Epithelial cell of proximal tubule (primary cell): ENCODE measurements at places on chromosomes 7 and 10. TPM values are rescaled to one million over a fixed set of nuclear protein-coding genes. Genes with fewer than 3 reads are reported as not detected.

GRCh38 chr10:62467527-62467926 is 93.4 kb downstream of the ZNF365 start:
- no peak for DNase-seq

GRCh38 chr7:15485998-15486397 is 75.8 kb downstream of the AGMO start:
- DNase-seq: no peak

- DNase-seq: no peak
Measured at GRCh38 chr10:99555825-99556523, 23.2 kb downstream of the NKX2-3 start.

- no peak for DNase-seq
Measured at GRCh38 chr10:11082526-11082925, 64.9 kb downstream of the CELF2 start.

- peak; percentile 59 for DNase-seq
Measured at GRCh38 chr7:123979876-123980275, 53.0 kb downstream of the TMEM229A start.

GRCh38 chr7:10973942-10974911 is 555 bp downstream of the PHF14 start:
- DNase-seq: no peak

- DNase-seq: no peak
Measured at GRCh38 chr7:52925332-52925731, 110.1 kb upstream of the POM121L12 start.

DNA sequence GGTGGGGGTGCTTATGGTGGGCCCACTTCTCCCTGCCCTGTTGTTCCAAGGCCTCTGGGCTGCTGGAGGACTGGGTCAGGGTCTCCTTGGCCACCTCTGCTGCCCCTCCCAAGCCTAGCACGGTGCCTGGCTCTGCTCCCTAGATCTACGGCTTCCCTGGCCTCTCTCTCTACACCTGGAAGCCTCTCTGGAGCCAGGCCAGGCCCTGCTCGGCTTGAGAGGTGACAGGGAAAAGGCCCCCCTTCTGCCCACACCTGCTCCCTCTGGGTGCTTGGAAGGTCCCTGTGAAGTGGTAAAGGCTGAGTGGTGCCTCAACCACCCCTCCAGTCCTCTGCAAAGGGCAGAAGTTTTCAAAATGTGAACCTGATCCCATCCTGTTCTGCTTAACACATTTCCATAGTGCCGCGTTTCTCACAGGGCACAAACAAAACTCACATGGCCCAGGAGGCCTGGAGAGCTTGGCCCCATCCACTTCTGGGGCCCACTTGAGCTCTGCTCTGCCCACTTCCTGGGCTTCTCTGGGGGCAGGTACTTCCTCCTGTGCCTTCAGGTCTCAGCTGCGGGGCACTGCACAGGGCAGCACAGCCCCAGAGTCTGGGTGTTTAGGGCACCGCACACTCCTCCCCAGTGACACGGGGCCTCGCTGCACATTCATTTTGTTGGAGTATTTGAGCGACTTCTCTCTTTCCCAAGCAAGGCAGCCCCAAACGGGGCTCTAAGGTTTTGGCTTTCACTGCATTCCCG is 169.9 kb downstream of the PIP4K2A start:
- no peak for DNase-seq

GRCh38 chr7:98286093-98286539 is 4.6 kb downstream of the BRI3 start:
- no peak for DNase-seq

- DNase-seq: no peak
Measured at GRCh38 chr7:95693551-95694333, 78.6 kb upstream of the DYNC1I1 start.

DNA sequence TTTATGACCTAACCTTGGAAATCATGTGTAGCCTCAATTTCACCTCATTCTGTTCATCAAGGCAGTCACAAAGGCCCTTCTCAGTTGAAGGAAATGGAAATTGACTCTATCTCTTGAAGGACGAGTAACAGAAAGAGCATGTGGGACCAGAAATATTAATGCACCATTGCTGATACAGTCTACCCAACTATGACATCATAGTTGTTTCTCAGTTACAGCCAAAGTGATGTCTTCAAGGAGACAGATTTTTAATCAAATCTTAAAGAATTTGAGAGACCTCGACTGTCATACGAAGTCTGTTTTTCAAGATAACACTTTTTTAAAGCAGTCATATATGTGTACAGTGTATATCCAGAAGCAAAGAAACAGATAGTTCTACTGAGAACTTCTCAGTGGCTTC is 335.7 kb upstream of the PHF14 start:
- DNase-seq: no peak

DNA sequence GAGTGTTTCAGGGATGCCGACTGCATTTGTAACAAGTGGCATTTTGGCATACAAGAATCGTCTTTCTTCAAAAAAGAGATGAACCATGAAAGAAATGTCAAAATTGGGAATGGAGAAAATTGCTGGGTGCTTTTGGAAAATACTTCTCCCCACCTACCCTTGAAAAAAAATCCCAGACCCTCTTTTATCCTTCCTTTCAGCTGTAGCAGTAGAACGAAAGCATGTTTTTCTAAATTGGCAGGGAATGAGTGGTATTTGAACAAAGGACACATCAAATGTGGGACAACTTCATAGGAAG is 187.5 kb downstream of the NRP1 start:
- DNase-seq: no peak

DNA sequence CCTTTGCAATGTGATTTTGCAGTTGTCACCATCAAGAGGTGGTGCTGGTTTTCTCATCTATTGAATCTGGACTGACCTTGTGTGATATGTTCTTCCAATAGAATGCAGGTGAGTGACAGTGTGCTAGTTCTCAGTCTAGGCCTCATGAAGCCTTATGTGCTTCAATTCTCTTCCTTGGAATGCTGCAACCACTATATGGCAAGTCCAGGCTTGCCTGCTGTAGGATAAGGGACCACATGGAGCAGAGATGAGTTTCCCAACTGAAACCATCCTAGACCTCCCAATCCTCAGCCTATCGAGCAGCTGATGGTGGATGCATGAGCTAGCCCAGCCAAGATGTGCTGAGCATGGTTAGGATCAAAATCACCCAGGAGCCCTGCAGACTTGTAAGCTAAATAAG is 32.6 kb upstream of the ARHGAP21 start:
- no peak for DNase-seq

DNA sequence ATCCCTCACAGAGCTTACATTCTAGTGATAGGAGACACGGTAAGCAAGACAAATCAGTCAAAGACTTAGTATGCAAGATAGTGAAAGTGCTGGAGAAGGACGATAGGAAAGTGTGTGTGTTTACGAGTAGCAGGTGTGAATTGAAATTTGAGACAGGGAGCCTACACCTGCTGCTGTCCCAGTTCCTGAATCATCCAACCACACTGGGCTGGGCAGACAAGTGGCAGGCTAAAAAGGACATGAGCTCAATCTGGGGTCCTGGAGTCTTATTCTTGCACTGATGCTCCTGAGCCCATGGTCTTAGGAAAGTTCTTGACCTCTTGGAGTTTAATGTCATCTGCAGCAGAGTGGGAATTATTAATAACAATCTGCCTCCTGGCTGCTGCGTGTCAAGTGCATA is 16.2 kb downstream of the RBP3 start:
- no peak for DNase-seq

- DNase-seq: no peak
Measured at GRCh38 chr10:22002591-22003176, 846 bp downstream of the DNAJC1 start.

DNA sequence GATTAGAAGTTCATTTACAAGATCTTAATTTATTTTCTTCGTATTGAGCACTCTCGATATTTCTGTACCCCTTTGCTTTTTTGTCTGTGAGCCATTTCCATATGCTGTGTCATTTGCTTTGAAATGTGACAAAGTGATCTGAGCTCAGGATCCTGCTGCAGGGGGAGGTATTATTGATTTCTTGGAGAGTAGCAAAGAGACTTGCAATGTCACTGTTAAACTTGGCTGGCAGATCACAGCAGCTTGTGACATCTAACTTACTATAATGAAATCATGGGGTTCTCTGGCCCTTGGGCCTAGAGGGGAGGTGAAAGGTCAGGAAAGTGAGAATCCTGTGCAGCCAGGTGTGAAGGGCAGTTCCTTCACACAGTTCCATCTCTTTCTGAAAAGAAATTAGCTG is 923.4 kb downstream of the REEP3 start:
- no peak for DNase-seq

DNA sequence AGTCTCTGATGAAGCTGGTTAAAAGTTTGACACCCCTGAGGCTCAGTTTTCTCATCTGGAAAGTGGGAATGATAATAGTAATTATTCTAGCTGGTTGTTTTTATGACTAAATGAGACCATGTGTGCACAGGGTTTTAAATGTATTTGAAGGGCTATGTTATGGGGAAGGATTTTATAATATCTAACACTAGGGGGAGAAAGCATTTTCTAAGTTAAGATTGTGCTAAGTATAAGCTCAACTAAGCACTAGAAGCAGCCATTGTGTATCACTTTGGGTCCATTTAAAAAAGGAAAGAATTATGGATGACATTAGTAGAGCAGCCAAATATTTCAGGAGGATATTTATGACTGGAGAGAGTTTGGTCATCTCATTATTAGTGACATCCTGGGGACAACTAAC is 49.5 kb upstream of the CREB5 start:
- no peak for DNase-seq

GRCh38 chr7:151549083-151549482 is 29.4 kb upstream of the RHEB start:
- DNase-seq: no peak

- DNase-seq: no peak
Measured at GRCh38 chr10:28676326-28676967, 874 bp upstream of the BAMBI start.

GRCh38 chr10:113420057-113420732 is 132.7 kb upstream of the HABP2 start:
- DNase-seq: no peak

DNA sequence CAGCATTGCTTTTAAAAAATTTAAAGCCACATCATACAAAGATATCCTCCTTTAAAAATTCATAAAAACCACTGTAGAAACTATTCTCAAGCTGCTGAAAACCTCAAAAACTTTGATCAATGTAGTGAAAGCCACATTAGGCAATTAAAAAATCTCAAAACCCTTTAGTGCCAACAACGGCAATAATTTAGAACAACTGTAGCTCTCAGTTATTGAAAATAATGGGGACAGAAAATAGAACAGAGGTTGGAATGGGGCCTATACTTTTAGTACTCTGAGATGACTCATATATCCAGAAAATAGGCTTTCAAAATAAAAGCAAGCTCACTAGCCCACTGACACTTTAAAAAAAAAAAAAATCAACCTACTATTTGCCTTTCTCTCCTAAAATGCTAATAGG is 87.5 kb downstream of the GSAP start:
- DNase-seq: no peak

DNA sequence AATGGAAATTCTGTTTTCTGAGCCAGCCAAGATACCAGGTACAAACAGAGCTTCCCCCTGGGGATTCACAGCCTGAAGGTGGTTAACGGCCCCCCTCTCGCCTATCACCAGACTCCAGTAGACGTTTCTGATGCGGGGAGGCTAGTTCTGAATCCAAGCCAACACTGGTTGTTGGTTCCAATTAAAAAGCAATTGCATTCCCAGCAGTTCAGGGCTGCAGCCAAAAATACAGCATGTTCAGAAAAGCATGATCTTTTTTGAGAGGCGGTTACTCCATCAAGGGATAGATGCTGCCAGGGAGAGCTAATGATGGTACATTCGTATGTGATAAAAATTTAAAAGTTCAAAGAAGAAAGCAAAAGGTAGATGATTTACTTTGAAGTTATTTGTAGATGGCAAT is 481.0 kb downstream of the GALNT17 start:
- DNase-seq: no peak

- no peak for DNase-seq
Measured at GRCh38 chr7:87570178-87570577, 30.5 kb downstream of the ABCB1 start.

DNA sequence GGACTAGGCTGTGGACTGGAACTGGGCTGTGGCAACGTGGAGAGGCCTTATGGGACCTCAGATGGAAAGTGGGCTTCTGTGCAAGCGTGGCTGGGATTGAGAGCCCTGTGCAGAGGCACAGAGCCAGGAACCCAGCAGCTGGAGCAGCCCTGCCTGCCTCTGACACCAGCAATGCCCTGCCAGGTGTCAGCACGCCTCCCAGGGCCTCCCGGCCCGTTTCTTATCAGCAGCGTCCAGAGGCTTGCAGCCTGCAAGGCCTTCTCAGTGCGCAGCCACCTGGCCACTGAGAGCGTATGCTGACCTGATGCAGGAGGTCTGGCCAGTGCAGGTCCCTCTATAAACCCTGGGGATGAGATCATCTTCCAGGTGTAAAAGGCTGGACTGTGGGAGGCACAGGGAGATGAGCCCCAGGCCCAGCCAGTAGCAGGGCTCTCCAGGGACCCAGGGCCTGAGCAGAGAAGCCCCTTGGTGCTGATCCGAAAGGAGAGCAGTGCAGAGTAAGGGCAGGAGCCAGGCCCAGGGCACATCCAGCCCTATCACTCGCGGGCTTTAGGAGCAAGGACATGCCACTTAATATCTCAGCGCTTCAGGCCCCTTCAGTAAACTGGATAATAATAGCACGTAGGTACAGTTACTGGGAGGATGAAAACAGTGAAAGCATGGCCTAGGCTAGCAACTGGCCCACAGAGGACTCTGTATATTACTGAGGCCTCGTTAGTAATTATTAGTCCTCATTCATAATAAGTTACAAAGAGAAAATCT is 38.8 kb upstream of the ANTXRL start:
- DNase-seq: no peak

GRCh38 chr7:36809086-36809485 is 84.8 kb upstream of the AOAH start:
- DNase-seq: no peak

DNA sequence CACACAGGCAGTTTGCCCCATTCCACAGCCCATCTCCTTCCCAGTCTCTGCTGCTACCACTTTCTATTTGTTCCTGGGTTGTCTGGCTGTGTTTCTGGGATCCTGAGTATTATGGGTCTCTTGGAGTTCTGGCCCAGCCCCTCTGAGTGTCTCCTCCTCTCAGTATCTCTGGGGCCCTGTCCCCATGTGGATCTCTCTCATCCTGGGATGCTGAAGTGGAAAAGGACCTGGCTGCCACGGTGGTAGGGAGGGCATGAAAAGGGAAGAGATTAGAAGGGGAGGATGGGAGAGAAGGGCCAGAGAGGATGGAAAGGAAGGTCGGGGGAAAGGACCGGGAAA is 54.5 kb upstream of the LBX1 start:
- no peak for DNase-seq

DNA sequence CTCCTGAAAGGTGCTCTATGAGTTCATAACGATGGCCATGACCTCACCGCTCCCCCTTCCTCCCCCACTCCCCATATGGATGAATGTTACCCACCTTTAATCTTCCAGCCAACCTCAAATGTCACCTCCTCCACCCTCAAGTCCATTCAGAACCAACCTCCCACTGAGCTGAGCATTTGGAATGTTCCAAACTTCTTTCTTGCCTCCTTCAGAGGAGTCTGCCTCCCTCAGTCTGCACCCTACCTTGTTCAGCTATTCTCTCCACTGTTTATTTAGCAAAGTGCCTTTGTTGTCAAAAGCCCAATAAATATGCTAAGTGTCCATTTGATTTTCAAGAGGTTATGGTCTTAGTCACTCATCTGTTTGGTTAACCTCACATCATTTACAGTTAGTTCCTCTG is 22.9 kb upstream of the MTPAP start:
- DNase-seq: no peak

RTKN2 gene
- 7.1 and 13.8 TPM in 2 replicates for total RNA-seq

UNCX gene
- 0.65 and 1.7 TPM in 2 replicates for total RNA-seq

STOX1 gene
- 0.23 and 1.2 TPM in 2 replicates for total RNA-seq

RELN gene
- 1.2 and 3.8 TPM in 2 replicates for total RNA-seq

CPA2 gene
- 0.14 TPM in 1 of 2 replicates, not detected in the other for total RNA-seq

SEPTIN7 gene
- 154 and 188 TPM in 2 replicates for total RNA-seq

COL13A1 gene
- total RNA-seq: 6.0 and 13.6 TPM in 2 replicates

SPACDR gene
- 0.65 TPM in 1 of 2 replicates, not detected in the other for total RNA-seq

ZNF33A gene
- total RNA-seq: 10.0 and 14.0 TPM in 2 replicates

MDH2 gene
- total RNA-seq: 123 and 162 TPM in 2 replicates

ASAH2 gene
- total RNA-seq: 0.14 and 0.46 TPM in 2 replicates
